Stimulated activated CD4-positive, alpha-beta T cell treated with anti-CD3 and anti-CD28 coated beads, Interleukin-4, amount 100 ng/mL, for 4 hours (primary cell): ENCODE measurements at places on chromosomes 7 and 10.

GRCh38 chr10:22667093-22667480, 47.3 kb downstream of the PIP4K2A start:
- DNase-seq = no peak

DNA sequence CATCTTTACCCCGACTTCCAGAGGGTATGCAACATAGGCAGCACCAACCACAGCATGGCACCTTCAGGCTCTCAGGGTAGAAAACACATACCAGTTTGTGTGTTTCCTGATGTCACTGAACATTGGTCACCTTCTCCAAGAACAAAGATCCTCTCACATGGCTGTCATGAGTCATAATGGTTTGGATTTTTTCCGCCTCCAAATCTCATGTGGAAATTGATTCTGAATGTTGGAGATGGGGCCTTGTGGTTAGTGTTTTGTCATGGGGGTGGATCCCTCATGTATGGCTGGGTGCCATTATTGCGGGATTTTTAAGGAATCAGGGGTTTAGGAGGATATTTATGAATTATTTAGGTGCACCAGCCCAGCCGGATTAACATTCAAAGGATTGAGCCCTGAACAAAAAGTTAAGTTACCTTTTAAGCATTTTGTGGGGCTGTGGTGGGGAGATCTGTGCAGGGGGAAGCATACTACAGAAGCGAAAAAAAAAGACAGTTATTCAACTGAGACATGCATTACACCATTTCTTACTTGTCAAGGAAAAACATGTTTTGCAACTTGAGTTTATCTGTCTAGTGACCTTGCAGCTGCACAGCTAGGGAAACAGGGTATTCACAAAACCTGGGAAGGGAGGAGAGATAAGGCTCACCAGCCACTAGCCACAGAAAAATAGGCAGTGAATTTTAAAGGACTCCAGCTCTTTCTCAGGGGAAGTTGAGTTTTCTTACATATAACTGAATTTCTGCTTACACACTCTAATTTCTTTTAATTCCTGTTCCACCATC, 774.1 kb upstream of the AUTS2 start:
- no peak for DNase-seq

DNA sequence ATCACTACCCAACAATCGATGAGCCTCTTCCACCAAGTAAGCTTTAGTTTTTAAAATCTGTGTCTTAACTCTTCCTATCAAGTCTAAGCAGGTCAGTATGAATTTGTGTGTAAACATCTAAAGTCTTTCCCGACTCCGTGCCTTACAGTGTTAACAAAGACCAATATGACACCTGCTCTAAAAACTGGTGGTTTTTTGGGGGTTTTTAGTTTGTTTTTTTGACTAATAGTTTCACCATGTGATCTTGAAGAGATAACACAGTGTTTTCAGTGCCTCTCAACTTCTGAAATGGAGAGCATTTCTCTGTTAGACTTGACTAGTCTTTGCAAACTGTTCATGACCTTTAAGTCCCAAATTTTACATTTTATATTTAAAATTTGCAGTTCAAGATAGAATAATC, 132.0 kb upstream of the STK17A start:
- no peak for DNase-seq

DNA sequence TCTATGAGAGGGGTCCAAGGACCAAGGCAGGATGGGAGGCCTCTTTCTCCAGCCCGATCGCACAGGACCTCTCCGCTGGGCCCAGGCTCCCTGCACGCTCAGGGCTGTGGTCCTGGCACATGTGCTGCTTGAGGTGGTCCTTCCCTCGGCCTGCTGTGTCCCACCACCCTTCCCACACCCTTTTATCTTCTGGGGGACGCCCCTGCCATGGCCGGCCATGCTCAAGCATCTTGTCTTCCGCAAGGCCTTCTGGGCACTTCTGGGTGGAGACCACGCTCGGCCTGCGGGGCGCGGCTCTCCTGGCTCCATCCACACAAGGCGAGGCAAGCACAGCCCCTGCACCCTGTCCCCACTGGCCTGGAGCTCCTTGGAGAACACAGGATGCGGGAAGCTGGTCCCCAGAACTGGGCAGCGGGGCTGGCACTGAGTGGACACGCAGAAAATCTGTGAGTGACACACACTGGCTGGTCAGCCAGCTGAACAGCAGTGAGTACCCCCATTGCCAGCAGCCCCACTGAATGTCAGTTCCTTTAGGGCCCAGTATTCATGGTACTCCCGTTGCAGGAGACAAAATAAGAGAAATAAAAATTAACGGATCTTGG, 115.9 kb downstream of the TCERG1L start:
- DNase-seq = no peak
